ENCODE measurements at places on chromosomes 1 and 21. TPM values are rescaled to one million over a fixed set of nuclear protein-coding genes. Genes with fewer than 3 reads are reported as not detected.

Gene SYCP1
- total RNA-seq, result not detected

Gene PGBD5
- 1.6 TPM for total RNA-seq

- no peak for DNase-seq
Observed at GRCh38 chr1:30809514-30810263, 52.1 kb upstream of the LAPTM5 start.

DNA sequence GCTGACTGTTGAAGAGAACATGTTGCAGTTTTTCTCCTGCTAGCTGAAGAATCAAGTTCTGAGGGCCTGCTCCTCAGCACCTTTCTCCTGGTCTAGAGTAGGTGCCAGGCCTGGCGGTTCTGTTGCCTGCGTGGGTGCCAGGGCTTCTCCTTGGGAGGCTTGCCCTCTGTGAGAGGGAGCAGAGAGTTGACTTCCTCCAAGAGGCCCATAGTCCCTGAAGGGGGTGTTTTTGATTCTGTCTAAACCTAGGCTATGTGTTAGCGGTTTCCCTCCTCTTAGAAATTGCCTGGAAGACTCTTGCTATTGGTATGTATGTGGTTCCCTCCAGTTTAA lies 312 bp upstream of the APOBEC4 start:
- DNase-seq, result no peak

DNA sequence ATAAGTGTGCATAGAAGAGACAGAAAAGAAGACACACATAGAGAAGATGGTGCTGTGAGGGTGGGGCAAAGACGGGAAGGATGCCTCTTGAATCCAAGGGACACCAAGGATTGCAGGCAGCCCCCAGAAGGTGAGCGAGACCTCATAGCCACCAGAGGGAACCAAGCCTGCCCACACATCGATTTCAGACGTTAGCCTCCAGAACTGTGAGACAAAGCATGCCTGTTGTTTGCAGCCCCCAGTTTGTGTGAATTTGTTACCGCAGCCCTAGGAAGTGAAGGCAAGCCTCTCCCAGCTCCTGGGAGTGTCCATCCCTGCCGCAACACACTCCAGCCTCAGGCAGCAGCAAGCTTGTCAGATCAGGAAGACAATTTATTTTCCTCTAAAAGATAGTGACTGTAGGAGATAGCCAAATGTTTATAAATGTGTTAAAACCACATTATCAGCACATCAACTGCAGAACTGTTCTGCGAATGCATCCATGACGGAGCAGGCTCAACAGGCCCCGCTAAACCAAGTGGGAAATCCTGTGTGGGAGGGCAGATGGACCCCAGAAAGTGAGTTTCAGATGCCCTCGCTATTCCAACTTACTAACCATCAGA lies 543.3 kb downstream of the MATN1 start:
- DNase-seq, result no peak

DNA sequence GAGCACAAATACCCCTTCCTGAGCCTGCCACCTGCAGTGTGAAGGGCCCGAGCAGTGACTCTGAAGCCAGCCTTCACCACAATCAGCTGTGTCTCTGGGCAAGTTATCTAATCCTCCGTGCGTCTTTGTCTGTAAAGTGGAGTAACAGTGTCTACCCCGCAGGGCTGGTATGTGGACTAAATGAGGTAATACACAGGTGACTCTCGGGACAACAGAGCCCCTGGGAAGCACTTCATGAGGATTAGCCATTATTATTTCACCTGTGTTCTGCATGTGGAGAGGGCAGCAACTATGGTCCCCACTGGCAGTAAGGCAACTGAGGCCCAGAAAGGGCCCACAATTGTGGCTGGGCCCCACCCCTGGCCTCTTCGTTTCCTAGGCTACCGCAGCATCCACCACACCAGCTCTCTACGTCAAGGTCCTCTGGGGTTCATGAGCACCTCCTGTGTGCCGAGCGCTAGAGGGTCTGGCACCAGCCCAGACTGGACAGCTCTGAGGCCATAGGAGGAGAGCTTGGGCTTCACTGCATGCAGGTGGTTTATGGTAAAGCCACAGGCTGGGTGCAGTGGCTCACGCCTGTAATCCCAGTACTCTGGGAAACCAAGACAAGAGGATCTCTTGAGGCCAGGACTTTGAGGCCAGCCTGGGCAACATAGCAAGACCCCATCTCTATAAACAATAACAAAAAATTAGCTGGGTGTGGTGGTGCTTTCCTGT lies 41.3 kb upstream of the LRP8 start:
- no peak for DNase-seq

GRCh38 chr1:173367136-173367535 lies 110.0 kb upstream of the PRDX6 start:
- DNase-seq, result no peak

DNA sequence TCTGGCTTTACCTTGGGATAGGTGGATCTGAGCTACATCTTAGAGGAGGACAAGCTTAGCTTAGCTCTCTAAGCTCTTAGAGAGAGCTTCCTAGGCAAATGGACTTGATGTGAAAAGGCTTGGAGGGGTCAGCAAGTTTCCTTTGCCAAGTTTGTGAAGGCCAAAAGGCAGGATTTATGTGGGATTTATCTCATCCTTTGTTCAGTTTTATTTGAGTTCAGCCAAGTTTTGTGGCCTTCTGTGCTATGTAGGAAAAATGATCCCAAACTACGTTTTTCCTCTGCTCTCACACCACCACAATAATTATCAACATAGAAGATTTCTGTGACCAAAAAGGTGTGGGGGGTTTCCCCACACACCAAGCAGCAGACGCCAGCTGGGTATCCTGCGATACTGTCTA lies 26.0 kb upstream of the RNF11 start:
- DNase-seq, result no peak

Gene BSND
- not detected for total RNA-seq

GRCh38 chr1:106755682-106756406 lies 300.6 kb upstream of the PRMT6 start:
- DNase-seq, result no peak

Gene CCDC24
- 1.6 TPM for total RNA-seq

Gene TMEM79
- 104 TPM for total RNA-seq

- DNase-seq, result no peak
Observed at GRCh38 chr1:18817795-18818435, 41.5 kb downstream of the TAS1R2 start.

GRCh38 chr1:115606305-115606704 lies 35.5 kb upstream of the VANGL1 start:
- DNase-seq, result no peak

Gene ZSWIM5
- 1.4 TPM for total RNA-seq

Gene RGS13
- total RNA-seq, result 0.08 TPM

DNA sequence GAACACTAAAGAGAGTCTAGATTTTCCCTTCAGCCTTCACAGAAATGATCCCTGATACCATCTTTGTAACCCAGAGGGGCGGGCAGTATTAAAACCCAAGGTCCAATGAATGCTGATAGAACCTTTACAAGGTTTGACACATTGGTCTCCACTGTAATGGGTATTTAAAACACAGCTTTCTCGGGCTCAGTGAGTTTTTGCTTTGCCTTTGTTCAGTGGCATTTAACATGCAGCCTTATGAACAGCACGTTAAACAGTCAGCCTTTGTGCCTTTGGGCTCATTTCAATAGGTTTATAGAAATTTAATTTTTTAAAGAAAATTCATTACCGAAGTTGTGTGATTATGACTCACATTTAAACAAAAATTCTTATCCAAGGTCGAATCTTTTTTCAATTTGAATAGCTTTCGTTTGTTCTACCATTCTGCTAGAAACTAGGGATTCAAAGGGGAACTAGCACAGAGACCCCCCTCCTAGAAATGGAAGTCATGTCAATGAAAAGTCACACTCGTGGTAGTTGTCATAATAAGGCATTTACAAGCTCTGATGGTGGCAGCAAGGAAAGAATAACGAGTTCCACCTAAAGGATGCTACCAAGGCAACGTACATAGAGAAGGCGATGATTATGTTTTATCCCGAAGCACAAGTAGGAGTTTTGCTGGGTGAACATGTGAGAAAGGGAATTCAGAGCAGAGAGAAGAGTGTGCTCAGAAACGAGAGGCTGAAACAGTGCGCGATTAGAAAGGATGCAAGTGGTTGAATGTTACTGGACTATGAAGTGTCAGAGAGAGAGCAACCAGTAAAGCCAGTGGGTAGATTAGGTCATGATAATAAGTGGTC lies 66.2 kb downstream of the SGIP1 start:
- no peak for DNase-seq

DNA sequence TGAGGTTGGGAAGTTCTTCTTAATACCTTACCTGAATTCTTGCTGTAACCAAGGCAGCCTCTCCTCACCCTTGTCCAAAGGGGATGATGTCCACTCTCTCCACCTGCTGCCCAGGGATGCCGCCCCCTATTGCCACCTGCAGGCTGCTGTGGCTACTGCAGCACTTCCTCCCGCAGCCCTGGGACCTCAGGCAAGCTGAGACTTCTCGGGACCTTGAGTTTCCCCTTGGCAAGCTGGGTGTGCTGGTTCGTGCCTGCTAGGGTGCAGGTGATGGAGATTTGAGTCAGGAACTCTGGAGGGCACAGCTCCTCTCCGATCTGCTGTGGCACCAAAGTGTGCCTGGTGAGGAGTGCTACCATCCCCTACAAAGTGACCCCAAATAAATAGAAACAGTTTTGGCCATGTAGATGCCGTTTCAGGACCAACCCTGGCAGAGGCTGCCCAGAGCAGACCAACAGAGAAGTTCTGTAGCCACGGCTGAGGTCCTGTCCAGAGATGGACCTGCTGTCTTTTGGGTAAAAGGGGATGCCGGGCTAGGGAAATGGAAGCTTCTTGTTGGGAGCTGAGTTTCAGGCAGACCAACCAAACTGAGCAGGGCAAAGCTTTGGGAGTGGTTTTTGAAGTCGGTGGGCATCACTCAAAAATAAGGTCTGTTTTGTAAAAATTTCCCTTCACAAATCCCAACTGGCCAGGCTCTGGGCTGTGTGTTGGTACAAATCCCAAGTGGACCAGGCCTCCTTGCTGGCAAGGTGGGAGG lies 31.7 kb downstream of the RUNX3 start:
- no peak for DNase-seq

Gene SFN
- 903 TPM for total RNA-seq

DNA sequence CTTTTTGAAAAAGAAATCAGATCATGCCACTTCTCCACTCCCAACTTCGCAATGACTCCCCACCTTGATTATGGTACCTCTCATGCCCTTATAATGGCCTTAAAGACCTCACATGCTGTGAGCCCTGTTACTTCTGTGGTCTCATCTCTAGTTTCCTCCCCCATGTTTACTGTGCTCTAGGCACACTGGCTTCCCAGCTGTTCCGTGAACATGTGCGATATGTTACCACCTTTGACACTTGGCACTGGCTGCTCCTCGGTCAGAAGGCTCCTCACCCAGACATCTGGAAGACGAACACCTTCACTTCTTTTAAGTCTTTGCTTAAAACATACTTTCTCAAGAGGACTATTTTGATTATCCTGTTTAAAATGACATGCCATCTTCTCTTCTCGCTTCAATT lies 14.3 kb upstream of the NTMT2 start:
- no peak for DNase-seq

GRCh38 chr1:236677641-236678235 lies 8.6 kb upstream of the ACTN2 start:
- no peak for DNase-seq

Gene CD53
- total RNA-seq, result 12.7 TPM

DNA sequence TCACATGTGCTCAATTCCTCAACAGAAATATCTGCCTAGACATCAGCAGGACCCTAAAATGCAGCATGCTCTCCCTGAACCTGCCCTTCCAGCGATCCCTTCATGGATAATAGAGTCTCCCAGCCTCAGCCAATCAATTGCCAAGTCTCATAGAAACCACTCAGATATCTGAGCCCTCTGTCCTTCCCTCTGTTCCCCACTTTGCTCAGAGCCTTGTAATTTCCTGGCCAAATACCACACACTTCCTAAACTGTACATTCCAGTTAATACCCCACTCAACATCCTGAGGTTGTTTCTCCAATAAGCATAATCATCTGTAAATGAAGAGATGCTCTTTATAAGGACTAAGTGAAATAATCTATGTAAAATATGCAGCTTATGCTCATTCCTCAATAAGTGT lies 59.3 kb upstream of the PTGFRN start:
- no peak for DNase-seq

- DNase-seq, result no peak
Observed at GRCh38 chr1:220905650-220906560, 26.7 kb downstream of the HLX start.

- peak; percentile 55 for DNase-seq
Observed at GRCh38 chr1:204288021-204288588, 71.6 kb downstream of the PLEKHA6 start.

Gene IVL
- total RNA-seq, result 250 TPM
